Dermis microvascular lymphatic vessel endothelial cell (primary cell): ENCODE measurements at places on chromosomes 6 and 20. TPM values are rescaled to one million over a fixed set of nuclear protein-coding genes. Genes with fewer than 3 reads are reported as not detected.
A peak's percentile ranks its signal among the peaks of the same experiment; 100 is the strongest.

- DNase-seq = peak; percentile 73
These were observed 38.9 kb upstream of the STX16 start for GRCh38 chr20:58612121-58612691.

- DNase-seq = no peak
These were observed 71.3 kb upstream of the FYN start for GRCh38 chr6:111944541-111944940.

- peak; percentile 76 for DNase-seq
These were observed 16.5 kb downstream of the TNFAIP3 start for GRCh38 chr6:137883400-137884148.

GRCh38 chr6:42704937-42705374 is 17.4 kb downstream of the PRPH2 start:
- DNase-seq = no peak

Gene PPIL6
- 0.39 and 0.76 TPM in 2 replicates for total RNA-seq

Gene SAMD5
- total RNA-seq = 0.51 and 2.4 TPM in 2 replicates

- no peak for DNase-seq
These were observed 334.8 kb upstream of the SULF2 start for GRCh38 chr20:48120120-48120519.

DNA sequence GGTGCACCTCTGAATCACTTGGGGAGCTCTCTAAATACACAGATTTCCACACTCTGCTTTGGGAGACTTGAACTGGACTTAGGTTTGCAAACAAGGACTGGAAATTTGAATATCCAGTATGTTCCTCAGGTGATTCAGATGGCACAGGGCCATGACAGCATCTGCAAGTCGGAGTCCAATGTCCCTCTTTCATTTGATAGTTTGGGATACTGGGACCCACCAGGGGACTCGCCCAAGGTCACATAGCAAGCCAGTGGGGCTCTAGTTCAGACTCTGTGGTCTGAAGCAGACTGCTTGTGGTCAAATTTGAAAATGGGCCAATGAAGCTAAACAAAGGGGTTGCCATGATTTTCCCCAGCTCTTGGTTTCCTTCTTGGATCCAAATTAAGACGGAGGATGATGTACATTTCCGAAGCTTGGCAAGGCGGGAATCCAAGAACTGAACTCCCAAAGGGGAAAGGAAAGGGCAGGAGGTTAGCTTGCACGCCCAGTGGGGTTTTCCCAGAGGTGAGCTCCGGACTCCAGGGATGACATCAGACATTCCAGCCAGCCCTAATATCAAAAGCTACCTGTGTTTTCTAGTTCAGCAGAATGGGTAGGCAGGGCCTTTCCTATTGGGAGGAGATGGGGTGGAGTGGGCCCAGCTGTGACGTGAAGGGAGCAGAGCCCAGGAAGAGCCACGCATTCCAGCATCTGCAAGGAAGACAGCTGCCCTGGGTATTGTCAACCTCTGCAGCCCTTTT is 3.4 kb upstream of the SYS1 start:
- DNase-seq = no peak

DNA sequence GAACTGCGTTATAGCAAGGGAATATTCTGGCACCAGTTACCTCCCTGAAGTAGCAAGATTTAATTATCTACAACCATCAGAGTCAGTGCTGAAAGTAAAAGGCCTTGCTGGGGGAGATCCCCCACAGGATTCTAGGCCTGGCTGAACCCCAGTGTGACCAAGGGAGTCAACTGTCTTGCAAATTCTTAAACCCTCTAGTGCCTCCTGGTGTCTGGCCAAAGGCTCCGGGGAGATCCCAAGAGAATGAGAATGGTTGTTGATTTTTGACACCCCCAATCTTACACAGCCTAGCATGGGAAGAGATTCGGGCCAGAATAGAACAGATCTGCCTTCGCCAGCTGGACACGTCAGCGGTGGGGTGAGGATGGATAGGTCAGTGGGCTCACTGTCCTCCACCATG is 179.4 kb downstream of the ERMARD start:
- no peak for DNase-seq

GRCh38 chr6:130140084-130140483 is 82.7 kb downstream of the SAMD3 start:
- DNase-seq = no peak

GRCh38 chr6:46078294-46078693 is 51.5 kb upstream of the ENPP4 start:
- DNase-seq = no peak

Gene IL17A
- total RNA-seq = not detected in 2 replicates

Gene RAD21L1
- not detected in 2 replicates for total RNA-seq

Gene FKBP1C
- total RNA-seq = 3.1 and 4.6 TPM in 2 replicates

DNA sequence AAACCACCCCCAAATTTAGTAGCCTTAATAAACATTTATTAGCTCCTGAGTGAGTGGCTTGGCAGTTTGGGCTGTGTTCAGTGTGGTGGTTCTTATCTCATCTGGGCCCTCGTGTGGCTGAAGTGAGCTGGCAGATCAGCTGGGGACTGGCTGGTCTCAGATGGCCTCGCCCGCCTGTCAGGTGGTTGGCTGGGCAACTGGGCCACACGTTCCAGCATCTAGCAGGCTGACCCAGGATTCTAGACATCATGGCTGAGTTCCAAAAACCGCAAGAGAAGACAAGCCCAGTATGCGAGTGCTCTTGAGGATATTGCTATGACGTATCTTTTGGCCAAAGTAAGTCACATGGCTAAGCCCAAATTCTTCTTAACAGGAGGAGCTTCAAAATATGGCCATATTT is 28.9 kb downstream of the EIF2S2 start:
- DNase-seq = no peak

- peak; percentile 39 for DNase-seq
These were observed 118.5 kb downstream of the GFRAL start for GRCh38 chr6:55445648-55446204.

Gene OXT
- total RNA-seq = not detected in 2 replicates

Gene GPANK1
- 9.0 and 11.5 TPM in 2 replicates for total RNA-seq

Gene GLP1R
- total RNA-seq = not detected in 2 replicates

GRCh38 chr20:2114990-2115681 is 13.5 kb downstream of the STK35 start:
- DNase-seq = no peak
